ENCODE measurements at places on chromosomes 7 and 10.

- no peak for DNase-seq
Observed at GRCh38 chr7:139661043-139661440, 116.8 kb downstream of the HIPK2 start.

- no peak for DNase-seq
Observed at GRCh38 chr10:100977436-100977835, 8.1 kb downstream of the SEMA4G start.

DNA sequence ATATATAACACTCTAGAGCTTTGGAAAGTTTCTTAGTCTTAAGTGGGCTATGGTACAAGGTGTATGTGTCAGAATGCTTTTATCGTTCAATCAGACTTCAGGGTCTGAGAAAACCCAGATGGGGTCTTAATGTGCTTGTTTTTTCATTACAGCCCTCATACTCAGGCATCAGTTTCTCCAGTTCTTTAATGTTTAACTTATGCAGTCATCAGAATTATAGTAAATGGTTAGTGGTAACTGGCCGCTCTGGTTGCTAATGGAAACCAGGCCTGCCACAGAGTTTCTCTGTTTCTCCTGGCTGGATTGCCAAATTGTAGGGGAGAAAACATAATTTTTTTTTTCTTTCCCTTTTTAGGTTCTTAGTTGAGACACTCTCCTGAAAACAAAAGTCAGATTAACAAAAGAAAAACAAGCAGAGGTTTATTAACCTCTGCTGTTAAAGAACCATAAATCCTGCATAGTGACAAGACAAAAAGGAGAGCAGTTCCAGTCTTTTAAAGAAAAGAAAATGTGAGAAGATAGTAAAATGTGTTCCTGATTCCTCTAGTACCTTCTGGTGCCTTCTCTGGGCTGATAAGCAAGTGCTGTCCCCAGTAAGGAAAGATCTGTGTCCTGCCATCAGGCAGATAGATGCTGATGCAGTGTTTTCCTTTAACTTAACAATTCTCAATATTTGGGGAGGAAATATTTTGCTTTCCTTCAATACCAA is 21.5 kb upstream of the GHITM start:
- DNase-seq = no peak

GRCh38 chr7:2525658-2526630 is 6.4 kb downstream of the LFNG start:
- DNase-seq = peak; percentile 55

GRCh38 chr10:9786101-9786500 is 1231.6 kb upstream of the CELF2 start:
- no peak for DNase-seq

DNA sequence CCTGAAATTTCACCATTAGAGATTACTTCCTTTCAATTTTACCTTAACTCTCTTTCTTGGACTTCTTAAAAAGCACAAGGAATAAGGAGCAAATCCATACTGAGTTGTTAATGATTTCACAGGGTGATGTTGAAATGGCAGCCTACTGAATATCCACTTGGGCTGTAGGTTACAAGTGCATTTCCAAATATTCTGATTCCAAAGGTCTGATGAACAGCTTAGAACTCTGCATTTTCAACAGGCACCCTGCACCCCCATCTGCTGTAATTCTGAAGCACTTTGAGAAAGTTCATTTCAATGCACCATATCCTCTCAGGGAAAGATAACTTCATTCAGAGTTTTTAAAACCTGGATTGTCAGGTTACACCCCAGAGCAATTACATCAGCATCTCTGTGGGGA is 368.4 kb downstream of the KCNMA1 start:
- no peak for DNase-seq

- peak; percentile 66 for DNase-seq
Observed at GRCh38 chr10:69994262-69994661, 58.4 kb upstream of the MACROH2A2 start.

DNA sequence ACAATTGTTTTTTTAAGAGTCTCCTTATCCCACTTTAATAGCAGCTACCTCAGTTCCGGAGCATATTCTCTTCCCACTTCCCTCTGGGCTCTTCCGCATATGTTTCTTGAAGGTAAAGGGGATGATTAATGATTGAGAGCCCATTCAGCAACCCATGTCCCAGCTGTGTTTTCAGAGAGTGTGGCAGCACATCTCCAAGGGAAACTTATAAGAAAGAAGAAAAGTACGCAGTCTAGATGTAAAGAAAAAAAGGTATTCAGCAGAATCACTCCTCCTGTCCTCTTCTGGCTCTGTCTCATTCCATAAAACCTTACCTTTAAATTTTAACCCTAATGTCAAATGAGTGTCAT is 9.7 kb upstream of the ANKRD7 start:
- DNase-seq = no peak

GRCh38 chr10:6756716-6757115 is 176.6 kb upstream of the PRKCQ start:
- DNase-seq = no peak

DNA sequence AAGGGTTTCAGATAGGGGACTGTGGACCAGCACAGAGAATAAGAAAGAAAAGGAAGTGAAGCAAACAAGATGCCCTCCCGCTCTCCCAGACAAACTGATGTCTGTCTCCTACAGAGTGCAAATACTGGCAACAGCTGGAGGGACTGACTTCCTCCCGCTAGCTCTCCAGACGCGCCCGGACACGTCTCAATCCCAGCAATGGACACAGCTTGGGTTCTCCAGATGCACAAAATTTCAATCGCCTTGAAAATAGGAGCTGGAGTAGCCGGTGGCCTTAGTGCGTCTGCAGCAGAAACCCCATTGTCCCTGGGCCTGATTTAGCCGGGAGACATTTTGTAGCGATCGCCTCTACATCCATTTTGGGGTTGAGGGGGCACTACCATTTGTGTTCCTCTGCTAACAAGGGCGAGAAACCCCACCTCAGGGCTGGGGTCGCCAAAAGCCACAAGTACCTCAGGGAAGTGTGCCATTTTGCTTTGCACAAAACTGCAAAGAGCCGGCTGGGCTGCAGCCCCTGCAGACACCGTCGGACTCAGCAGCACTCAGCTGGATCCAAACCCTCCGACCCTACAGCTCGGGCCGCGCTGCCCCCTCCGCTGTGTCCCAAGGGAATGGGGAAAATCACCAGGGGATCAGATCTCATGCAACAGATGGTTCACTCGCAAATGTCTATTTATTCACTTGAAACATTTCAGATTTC is 5.9 kb downstream of the CPA2 start:
- DNase-seq = peak; percentile 59

DNA sequence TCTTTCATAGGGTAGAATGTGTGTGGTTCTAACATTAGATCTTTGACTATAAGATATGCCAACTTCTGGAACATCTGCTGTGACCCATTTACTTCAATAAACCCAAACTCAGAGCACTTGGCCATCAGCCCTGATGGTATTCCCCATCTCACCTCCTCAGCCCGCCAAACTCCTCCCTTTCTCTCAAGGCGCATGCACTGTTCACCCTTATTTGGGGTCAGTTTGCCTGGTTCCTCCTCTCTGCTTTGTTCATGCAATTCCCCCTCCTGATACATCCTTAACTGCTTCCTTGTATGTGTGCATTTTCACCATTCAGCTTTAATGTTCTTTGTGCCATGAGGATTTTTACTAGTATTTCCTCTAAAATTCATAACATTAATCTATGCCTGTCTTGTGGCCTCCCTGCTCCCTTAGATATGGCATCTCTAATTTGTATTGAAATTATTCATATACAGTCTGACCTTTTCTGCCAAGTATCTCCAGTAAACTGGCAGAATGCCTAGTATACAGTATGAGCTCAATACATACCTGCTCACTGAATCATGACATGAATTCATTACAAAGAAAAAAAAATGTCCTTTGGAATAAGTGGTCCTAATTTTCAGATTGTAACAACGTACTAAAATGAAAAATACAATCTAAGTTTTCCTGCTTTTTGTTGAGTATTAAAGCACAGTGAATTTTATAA is 336.8 kb upstream of the IGFBP3 start:
- DNase-seq = no peak

Measured in ELF-1 (cell line).